Esophagus squamous epithelium (tissue), 5 donors: ENCODE measurements at places on chromosomes 7 and 10.

- DNase-seq, result no peak
These were observed 5.7 kb downstream of the UPK3B start for GRCh38 chr7:76515999-76516443.

DNA sequence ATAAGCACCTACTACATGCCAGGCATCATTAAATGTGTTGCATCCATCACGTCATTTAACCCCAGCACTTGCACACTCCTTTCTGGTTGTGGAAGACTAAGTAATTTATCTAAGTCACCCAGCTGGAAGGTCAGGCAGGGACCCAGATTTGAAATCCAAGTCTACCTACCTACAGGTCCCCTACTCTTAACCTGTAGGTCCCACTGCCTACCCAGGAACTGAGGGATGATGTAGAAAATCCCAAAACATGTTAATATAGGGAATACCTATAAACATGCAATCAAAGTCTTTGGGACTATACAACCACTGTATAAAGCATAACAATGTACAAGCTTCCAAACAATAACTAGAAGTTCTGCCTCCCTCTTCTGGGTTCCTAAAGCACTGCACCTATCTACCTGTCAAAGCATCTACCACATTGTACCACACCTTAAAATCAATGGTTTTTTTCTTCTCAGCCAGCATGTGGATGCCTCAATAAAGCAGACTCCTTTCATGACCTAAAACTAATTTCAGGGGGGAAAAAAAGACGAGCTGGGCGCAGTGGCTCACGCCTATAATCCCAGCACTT, 5.6 kb downstream of the IL6 start:
- no peak for DNase-seq

GRCh38 chr10:28711776-28712175, 34.5 kb downstream of the BAMBI start:
- DNase-seq, result no peak

GRCh38 chr10:971150-971542, 17.1 kb upstream of the GTPBP4 start:
- no peak for DNase-seq

GRCh38 chr7:127887631-127888030, 143.6 kb downstream of the LRRC4 start:
- no peak for DNase-seq

- no peak for DNase-seq
These were observed 65.1 kb downstream of the MGMT start for GRCh38 chr10:129531969-129532660.

DNA sequence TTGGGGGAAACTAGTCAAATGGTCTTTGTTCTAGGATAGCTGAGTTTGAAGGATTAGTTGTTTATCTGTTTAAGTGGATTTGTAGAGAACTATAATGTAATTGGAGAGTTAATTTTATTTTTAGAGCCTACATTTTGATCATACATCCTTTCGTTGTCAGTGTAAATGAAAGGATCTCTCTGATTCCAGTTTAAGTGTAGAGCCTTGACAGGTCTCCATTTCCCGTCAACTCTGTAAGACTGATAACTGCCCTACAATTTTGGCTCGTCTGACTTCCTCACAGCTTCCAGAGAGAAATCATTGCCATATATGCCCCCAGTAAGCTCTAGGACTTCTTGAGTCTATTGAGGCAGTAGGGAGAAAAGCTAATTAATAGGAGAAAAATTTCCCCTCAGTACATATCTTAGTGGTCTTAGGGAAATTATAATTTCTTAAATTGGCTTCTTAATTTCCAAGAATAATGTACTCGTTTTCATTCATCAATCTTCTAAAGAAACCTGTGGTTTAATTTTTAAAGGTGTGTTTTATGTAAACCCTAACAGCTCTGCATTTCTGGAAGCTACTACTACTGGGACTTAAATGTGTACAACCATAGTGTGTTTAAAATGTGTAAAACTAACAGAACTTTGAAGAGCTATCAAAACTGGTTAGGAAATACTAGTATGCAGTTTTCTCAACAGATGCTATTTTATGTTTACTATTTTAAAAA, 3.8 kb downstream of the KMT2E start:
- no peak for DNase-seq

GRCh38 chr10:78318305-78318704, 284.6 kb downstream of the RPS24 start:
- no peak for DNase-seq

DNA sequence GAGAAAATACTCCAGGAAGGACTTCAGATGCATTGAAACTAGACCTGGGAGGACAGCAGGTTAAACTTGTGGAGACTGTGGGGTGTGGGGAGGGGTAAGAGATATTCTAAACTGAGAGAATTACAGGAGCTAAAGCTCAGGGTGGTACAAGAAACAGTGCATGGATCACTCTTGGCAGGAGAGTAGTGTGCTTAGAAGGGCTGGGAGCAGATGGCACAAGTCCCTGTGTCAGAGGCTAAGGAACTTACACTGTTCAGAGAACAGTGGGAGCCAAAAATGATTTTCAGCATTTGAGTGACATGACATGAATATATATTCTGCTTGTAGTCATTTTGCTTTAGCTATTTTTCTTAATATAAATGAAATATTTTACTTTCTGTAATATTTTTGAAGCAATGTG, 36.0 kb upstream of the LAMB1 start:
- DNase-seq, result no peak

DNA sequence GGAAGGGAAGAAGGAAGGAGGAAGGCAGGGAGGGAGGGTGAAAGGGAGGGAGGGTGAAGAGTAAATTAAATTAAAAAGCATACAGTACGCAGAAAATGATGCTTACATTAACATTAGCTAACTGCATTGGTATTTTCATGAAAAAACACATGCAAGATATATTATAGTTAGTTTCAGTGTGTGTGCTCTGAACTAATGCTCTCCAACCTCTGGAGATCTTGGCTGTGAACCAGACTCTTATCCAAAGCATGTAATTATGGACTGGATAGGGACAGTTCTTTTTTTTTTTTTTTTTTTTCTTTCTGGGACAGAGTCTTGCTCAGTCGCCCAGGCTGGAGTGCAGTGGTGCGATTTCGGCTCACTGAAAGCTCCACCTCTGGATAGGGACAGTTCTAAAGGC, 357.0 kb downstream of the FRMD4A start:
- DNase-seq, result no peak

- no peak for DNase-seq
These were observed 319.9 kb downstream of the BMPER start for GRCh38 chr7:34225193-34225592.

GRCh38 chr10:5311617-5312016, 53.1 kb upstream of the UCN3 start:
- no peak for DNase-seq

DNA sequence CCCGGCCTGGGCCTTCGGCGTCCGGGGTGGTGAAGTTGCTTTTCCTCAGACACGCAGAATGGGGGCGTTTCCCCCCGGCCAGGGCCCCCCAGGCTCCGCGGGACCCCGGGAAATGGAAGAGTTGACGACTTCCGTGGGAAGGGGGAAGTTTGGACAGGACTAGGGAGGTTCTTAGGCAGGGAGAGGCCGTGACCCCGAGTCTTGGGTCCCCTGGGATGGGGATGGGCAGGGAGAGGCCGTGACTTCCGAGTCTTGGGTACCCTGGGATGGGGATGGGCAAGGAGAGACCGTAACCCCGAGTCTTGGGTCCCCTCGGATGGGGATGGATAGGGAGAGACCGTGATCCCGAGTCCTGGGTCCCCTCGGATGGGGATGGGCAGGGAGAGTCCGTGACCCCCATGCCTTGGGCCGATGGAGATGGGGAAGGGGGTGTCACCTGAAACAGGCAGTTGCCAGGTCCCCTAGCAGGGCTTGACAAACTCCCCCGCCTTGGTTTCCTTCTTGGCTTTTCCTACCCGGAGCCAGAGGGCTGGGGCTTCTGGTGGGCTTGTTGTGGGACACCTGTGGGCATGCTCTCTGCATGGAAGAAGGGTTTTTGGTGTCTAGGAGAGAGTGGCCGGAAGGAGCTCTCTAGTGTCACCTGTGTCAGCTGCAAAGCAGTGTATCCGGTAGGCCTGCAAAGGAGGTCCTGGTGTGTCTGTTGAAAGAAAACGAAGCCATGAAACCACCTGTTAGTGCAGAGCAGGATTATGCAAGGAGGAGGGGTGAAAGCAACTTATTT, 1.1 kb downstream of the TRRAP start:
- DNase-seq, result no peak

DNA sequence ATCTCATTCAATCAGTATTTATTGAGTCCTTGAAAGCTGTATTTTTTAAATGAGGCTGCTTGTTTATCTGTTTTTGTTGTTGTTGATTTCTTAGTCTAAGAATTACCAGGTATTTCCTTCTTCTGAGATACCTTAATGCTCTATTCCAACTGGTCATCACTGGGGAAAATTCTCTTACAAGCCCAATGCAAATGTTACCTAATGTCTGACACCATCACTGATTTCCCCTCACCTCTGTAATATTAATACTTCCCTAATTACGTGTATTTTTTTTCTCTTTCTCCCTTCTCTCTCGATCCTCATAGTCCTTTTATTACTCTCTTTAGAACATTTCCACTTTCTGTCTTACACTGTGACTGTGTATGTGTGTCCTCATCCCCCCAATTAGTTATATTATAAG, 13.9 kb downstream of the HDAC9 start:
- no peak for DNase-seq

DNA sequence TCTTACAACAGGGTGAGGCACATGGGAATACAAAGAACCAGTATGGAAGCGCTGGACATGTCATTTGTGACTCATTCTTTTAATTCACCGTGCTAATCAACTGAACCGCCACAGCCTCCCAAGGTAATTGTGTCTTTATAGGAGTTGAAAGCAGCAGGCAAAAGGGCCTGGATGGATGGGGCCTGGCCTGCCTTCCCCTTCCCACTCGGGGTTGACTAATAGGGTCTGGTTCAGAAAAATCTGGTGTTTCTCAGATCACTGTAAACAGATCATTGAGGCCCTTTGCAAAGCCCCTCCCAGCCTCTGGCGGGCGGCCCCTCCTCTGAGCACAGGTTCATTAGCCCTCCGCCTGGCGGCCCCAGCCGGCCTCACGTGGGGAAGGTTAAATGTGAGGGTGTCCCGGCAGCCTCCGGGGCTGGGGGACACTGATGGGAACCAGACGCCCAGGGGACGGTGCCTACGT, 100.8 kb downstream of the EBF3 start:
- no peak for DNase-seq

DNA sequence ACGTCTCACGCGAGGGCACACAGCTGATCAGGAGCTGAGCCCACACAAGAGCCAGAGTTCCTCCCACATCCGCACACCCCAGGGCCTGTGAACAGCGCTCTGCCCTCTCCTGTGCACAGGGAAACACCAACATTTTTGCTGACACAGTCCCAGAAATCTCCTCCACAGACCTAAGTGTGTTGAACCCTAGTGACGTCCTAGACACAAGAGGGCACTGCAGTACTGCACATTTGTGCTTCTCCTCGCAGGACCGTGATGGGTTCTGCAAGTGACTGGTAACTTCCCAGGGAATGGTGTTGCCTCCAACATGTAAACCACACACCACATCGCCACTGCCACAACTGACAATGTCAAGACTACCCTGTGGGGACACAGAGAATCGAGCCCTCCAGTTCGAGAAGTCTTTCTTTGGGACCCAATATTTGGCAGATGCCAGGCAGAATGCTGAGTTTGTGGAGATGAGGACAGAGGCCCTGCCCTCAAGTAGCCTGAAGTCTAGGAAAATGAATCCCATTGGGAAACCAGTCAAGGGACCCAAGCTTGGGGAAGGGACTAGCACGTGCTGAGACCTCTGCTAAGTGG, 170.3 kb downstream of the PAXIP1 start:
- no peak for DNase-seq

- DNase-seq, result no peak
These were observed 518 bp downstream of the AGFG2 start for GRCh38 chr7:100539436-100540006.

DNA sequence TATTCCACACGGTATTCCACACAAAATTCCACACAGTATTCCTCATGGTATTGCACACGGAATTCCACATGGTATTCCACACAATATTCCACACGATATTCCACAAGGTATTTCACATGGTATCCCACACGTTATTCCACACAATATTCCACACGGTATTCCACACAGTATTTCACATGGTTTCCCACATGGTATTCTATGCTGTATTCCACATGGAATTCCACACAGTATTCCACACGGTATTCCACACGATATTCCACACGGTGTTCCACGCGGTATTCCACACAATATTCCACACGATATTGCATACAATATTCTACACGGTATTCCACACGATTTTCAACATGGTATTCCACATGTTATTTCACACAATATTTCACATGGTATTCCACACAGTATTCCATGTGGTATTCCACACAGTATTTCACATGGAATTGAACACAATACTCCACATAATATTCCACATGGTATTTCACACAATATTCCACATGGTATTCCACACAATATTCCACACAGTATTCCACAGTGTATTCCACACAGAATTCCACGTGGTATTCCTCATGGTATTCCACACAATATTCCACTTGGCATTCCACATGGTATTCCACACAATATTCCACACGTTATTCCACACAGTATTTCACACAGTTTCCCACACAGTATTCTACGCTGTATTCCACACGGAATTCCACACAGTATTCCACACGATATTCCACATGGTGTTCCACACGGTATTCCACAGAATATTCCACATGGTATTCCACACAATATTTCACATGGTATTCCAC, 136.0 kb upstream of the CHST15 start:
- no peak for DNase-seq

GRCh38 chr7:157464111-157464970, 127.5 kb downstream of the DNAJB6 start:
- DNase-seq, result no peak

- DNase-seq, result no peak
These were observed 103.6 kb downstream of the CACNA2D1 start for GRCh38 chr7:82339958-82340357.

GRCh38 chr7:158325530-158326381, 261.9 kb downstream of the PTPRN2 start:
- no peak for DNase-seq

DNA sequence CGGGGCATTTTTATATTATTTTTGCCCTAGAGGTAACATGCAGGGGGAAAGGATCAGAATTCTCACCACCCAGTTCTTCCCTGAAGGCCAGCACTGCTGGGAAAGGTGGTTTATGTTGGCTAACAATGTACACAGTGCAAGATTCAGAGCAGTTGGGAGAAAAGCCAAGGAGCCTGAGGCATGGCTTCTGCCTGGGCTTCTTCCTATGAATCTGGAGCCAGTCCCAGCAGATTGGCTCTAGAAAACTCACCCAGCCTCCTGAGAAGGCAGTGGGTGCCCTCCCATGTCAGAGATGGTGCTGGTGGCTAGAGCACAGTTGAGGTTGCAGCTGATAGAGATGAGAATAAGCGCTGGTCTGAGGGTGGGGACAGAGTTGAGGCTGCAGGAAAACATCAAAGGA, 44.7 kb upstream of the GPR26 start:
- DNase-seq, result no peak
